ENCODE measurements at places on chromosomes 4 and X.
A peak's percentile ranks its signal among the peaks of the same experiment; 100 is the strongest.

- no peak for DNase-seq
Measured at GRCh38 chr4:132709056-132709455, 440.0 kb upstream of the PCDH10 start.

GRCh38 chr4:158782551-158783360, 13.9 kb downstream of the FNIP2 start:
- DNase-seq: no peak

GRCh38 chrX:10111364-10112148, 45.2 kb upstream of the CLCN4 start:
- peak; percentile 52 for DNase-seq

DNA sequence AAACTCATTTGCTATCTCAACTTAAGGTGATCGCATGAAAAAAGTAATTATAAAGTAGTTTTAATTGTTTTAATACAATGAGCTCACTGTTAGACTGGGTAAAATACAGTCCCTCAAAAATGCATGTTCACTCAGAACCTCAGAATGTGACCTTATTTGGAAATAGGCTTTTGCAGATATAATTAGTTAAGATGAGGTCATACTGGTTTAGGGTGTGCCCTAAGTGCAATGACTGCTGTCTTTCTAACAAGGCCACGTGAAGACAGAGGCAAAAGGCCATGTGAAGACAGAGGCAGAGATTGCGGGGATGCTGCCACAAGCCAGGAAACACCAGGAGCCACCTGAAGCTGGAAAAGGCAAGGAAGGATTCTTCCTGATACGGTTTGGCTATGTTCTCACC, 262.1 kb downstream of the NKX6-1 start:
- DNase-seq: no peak

GRCh38 chr4:20095805-20096541, 155.7 kb upstream of the SLIT2 start:
- DNase-seq: no peak

- no peak for DNase-seq
Measured at GRCh38 chr4:185500035-185500434, 28.5 kb upstream of the CCDC110 start.

- DNase-seq: no peak
Measured at GRCh38 chrX:136856551-136856950, 24.0 kb downstream of the RBMX start.

- DNase-seq: no peak
Measured at GRCh38 chr4:173111031-173111430, 57.6 kb upstream of the GALNT7 start.

- no peak for DNase-seq
Measured at GRCh38 chr4:134024251-134024650, 177.3 kb downstream of the PABPC4L start.

DNA sequence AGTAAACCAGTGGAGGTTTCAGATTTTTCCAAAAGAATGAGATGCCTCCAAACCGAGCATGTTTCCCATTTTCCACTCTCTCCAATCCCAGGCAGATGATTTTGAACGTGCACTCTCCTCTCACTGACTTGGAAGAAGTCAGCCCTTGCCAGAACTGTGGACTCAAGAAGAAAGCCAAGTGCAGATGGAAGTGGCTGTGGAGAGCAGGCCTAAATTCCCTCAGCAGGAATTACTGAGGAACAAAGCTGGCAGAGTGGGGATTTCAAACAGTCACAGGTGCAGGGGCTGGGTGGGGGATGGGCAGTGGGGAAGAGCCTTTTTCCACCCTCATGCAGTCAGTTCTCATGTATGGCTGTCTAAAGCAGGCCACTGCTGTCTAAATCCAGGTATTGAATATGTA, 83.5 kb upstream of the PLAC1 start:
- no peak for DNase-seq

GRCh38 chr4:150363721-150364688, 217.9 kb upstream of the MAB21L2 start:
- no peak for DNase-seq
